Right atrium auricular region (tissue), 2 donors: ENCODE measurements at places on chromosomes 1 and 21. TPM values are rescaled to one million over a fixed set of nuclear protein-coding genes. Genes with fewer than 3 reads are reported as not detected.

DNA sequence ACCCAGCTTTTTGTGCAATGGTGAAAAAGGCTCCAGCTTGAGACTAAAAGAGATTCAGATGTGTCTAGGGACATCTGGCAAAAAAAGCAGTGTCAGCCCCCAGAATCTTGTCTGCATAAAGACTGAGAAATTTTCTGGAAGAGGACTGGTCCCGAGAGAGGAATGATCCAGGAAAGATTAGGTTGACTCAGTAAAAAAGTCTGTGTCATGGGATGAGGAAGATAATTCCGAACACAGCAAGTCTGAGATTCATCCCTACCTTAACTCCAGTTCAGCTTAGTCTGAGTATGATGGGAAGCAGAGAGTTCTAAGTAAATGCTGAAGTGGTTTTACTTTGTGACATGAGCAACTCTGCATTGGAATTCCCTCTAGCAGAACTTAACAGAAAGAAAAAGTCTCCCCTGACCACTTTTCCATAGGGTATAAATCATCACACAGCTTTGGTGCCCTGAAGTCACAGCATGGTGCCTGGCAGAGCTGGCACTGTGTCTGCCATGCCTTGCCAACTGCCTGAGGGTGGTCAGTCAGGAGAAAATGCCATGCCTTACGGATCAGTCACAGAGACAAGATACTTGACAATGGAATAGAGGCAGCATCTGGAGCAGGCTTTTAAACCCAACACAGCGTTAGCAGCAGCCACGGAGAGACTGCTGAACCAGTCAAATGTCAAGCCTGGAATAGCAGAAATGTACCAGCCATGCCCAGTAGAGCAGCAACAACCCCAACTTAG lies 153.4 kb downstream of the ZC3H11B start:
- DNase-seq = no peak

DNA sequence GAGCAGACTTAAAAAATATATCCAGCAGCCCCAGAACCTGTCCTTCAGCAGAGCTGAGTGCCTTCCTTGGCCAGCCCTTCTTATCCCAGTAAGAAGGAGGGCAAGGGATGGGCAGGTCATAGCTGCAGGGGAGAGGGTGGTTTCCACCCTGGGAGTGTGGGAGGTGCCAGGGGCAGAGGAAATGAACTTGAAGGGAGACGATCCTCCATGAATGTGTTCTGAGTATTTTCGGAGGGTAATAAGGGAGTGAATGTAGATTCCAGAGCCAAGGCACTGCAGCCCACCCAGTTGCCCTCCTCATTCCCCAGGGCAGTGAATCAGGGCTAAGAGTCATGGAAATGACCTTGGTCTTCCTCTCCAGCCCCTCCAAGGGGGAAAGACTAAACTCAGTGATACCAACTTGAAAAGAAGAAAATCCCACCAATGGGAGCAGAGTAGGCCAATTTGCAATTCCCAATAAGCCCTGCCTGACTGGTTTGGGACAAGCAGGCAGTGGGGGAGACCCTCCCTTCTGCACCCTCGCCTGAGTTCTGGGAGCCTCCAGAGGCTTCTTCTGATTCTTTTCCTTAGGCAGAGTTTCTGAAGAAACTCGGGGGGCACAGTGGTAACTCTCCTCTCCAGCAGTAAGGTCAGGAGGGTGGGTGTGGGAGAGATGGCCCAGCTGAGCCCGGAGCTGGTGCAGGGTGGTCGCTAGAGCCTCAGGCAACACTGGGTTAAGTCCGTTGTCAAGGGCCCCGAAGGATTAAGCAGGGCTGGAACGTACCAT lies 4.2 kb downstream of the MYOG start:
- DNase-seq = no peak

The GPR25 gene
- not detected for total RNA-seq

The OR2AK2 gene
- not detected for total RNA-seq

The TCP10L gene
- not detected for total RNA-seq

The PTGFRN gene
- 129 TPM for total RNA-seq

The FCN3 gene
- total RNA-seq = 36.6 TPM
